ENCODE measurements at places on chromosomes 4 and X.

DNA sequence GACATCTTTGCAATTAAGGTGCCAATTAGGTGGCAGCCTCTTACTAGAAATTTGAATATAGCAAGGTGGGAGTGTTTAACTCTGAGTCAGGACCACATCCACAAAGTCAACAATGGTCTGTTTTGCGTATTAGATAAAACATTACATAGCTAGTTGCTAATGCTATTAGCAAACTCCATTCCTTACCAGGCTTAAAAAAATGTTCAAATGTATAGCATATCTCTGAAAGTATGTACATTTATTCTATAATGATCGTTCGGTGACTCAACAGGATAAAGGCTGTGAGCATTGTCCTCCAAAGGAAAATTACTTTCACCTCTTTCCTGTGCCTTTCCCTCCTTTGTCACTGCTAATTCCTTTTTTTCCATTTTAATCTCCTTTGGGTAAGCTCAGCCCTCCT, 74.5 kb downstream of the SYTL5 start:
- DNase-seq = no peak

- DNase-seq = peak; percentile 43
These were observed 52.0 kb upstream of the WDR17 start for GRCh38 chr4:176013476-176014247.

GRCh38 chrX:32868524-32868895, 342.8 kb downstream of the DMD start:
- no peak for DNase-seq

GRCh38 chr4:62816566-62816965, 1592.7 kb downstream of the TECRL start:
- DNase-seq = no peak

GRCh38 chrX:18490806-18491555, 65.6 kb downstream of the CDKL5 start:
- DNase-seq = peak; percentile 27

DNA sequence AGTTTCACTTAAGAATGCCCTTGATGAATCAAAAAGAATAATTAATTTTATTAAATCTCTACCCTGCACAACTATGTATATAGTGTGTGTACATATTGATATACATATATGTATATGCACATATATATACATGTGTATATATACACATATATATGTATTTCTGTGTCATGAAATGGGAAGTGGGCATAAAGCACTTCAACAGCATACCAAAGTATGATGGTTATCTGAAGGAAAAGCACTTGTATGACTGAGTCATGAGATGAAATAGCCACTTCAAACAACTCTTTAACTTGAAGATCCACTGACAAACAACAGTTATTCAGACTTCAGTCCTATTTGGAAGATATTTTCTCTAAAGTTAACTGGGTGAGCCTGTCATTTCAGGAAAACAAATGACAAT, 16.3 kb downstream of the RNF128 start:
- DNase-seq = no peak

- DNase-seq = peak; percentile 58
These were observed 15.2 kb upstream of the CLOCK start for GRCh38 chr4:55561889-55562288.

DNA sequence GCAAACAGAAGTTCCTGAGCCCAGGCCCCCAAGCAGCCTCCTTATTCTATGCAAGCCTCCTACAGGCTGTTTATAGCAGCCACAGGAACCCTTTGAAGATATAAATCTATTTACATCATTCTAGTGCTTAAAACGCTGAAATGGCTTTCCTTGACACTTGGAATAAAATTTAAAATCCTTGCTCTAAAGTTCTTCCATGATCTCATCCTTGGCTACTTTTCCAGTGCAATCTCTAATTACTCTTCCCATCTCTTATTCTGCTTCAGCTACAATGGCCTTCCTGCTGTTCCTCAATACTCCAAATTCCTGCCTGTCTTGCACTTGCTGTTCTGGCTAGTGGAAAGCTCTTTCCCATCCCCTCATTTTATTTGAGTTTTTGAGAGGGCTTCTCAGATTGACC, 634.2 kb upstream of the NR3C2 start:
- no peak for DNase-seq

DNA sequence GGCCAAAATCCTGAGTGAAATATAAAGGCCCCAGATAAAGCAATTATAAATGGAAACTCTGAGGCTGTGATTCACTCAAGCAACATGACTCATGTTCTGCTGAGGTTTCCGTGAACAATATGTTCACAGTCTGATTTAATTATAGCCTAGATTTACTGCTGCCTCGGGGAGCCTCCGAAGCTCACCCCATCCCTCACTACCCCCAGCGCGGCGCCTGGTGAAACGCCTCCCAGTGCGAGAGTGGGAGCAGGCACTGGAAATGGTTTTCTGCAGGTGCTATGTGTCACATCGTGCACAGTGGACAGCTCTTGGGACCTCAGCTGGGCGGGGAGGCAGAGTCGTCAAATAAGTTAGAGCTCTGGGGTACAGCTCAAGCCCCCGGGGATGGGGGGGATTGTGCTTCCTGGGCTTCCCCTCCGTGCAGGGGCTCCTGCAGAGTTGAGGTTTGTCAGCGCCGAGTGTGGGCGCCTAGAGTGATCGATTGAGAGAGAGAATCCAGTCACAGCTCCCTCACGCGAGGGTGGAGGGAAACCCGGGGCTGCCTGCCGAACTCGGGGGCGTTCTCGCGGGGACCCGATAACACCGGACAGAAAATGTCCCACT, 110.6 kb downstream of the PHKA2 start:
- no peak for DNase-seq

DNA sequence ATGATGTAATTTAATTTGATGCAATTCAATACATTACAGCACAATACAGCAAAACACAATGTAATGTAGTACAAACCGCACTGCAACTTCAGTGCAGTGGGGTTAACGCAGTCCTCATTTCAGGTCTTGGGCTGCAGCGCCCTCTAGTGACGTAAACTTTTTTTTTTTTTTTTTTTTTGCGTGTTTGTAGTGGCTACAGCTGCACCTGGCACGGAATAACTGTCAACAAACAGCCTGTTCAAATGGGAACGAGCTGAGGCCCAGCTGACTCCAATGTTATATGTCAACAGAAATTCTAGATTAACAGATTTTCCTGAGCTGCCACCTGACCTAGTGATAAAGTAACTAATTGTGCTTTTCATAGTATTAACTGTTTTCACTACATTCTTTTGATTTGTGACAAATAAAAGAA, 33.5 kb upstream of the RASSF6 start:
- DNase-seq = peak; percentile 73

DNA sequence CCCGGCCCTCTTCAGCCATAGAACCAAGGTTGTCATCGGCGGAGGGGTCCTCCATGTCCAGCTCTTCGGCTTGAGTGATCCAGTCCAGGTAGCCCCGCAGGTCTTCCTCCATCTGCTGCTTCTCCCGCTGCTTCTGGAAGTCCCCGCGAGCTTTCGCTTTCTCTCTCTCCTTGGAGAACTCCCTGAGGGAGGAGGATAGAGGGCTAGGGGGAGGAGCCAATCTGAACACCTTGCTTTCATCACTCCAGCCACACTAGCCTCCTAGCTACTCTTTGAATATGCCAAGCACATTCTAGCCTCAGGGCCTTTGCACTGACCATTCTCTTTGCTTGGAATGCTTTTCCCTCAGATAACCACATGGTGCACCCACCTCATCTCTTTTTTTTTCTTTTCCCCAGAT, 6.2 kb downstream of the CACNA1F start:
- DNase-seq = no peak

GRCh38 chrX:8672176-8672575, 59.8 kb downstream of the ANOS1 start:
- DNase-seq = no peak

DNA sequence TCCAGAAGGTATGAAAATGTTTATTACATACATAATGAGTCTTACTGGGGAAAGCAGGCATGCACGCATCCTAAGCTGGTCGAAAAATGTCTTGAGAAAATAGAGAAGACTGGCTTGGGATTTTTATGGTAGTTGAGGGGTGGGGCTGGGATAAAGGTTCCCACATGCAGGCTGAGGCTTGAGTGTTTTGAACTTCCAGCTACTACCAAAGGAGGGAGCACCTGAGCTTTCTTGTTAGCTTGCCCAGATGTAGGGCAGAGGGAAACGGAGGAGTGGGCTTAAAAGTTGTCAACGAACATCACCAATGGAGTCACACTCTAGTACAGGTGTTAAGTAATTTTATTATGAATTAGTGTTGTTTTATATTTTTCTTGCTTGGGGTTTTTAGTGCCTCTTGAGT, 39.6 kb upstream of the SRPX start:
- DNase-seq = peak; percentile 1

GRCh38 chrX:33589316-33589715, 378.0 kb upstream of the DMD start:
- no peak for DNase-seq

GRCh38 chrX:23616361-23616760, 50.9 kb upstream of the PRDX4 start:
- peak; percentile 35 for DNase-seq

- peak; percentile 69 for DNase-seq
These were observed 581.8 kb downstream of the NLGN4X start for GRCh38 chrX:5646818-5647217.

- no peak for DNase-seq
These were observed 935.2 kb downstream of the PCDH7 start for GRCh38 chr4:31655328-31655727.

GRCh38 chr4:37324546-37324945, 80.0 kb downstream of the NWD2 start:
- no peak for DNase-seq

DNA sequence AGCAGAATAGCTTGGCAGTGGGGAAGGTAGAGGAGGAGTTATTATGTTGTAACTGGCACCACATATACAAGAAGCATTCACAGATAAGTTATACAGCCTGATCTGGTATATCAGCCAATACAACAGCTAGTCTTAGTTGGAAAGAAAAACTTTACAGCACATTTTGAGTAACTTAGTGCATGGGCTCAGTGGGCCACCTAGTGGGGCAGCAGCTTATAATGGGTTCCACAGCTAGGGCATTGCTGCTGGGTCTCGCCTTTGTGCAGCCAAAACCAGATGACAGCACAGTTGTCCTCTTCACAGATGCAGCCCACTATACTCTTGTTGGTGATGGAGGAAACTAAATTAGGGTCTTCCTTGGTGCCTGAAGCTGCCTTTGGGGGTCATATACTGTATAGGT, 448.1 kb upstream of the RASGEF1B start:
- DNase-seq = no peak

DNA sequence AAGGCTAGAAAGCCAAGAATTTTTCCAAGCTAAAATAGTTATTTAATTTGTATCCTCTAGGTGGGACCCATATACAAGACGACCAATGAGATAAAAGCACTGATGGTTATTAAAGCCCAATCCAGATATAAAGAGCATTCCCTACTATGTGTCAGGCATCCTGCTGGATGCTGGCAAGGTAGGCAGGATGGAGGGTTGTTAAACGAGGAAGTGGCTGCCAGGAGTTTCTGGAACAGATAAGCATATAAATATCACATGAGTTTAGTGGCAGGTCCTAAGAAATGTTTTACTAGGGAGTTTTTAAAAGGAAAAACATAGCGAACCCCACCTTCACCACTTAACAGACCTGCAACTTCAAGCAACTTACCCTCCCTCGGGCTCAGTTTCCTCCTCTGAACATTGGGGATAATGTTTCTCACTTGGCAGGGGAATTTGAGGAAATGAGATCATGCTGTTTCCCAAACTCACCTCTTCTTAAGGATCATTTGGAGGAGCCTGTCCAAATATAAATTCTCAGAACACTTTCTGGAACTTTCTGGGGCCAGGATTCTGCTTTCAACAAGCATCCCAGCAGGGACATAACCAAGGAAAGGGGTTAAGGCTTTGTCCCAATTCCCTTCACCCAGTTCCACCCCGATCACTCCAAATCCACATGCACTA, 94.3 kb upstream of the LDB2 start:
- no peak for DNase-seq

- DNase-seq = no peak
These were observed 72.5 kb downstream of the QRFPR start for GRCh38 chr4:121308328-121308663.

GRCh38 chr4:176437756-176438155, 118.0 kb downstream of the SPCS3 start:
- no peak for DNase-seq

DNA sequence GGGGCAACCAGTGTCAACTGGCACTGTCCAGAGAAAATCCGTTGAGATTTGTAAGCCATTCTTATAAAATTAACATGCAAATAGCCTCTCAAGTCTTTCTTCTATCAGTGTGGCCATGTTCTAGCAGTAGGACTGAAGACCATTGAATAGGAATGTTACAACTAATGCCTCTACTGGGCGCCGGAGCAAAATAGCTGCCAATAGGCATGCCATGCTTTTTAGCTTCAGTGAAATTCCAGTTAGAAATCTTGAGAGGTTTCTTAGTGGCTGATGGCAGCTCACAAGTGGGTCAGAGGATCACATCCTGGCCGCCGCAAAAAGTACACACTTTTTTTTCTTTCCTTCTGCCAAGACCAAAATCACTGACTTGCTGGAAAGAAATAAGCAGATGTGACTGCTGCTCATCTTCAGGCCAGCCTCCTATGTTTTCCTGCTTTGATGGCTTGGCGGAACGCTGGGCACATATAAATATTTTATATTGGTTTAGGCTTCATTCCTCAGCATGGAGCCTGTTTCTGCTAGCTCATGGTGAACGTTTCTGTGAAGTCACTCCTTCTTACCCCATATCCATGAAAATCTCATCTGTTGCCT, 293.1 kb downstream of the TENM3 start:
- no peak for DNase-seq

- DNase-seq = peak; percentile 83
These were observed at the start of gene STK32B for GRCh38 chr4:5051278-5052203. Gene STK32B, plus strand, starts transcription at chr4:5051480.

Data from suppressor macrophage (primary cell).